ENCODE measurements at places on chromosomes 12 and 14.
A peak's percentile ranks its signal among the peaks of the same experiment; 100 is the strongest.

- DNase-seq = no peak
These were observed 441 bp downstream of the RAB5B start for GRCh38 chr12:55974308-55974730.

- no peak for DNase-seq
These were observed 38.9 kb downstream of the PRORP start for GRCh38 chr14:35161231-35161630.

- DNase-seq = peak; percentile 11
These were observed 211.8 kb downstream of the NEDD1 start for GRCh38 chr12:97118796-97119375.

GRCh38 chr14:58239244-58240195 is 5.1 kb upstream of the PSMA3 start:
- DNase-seq = peak; percentile 87

DNA sequence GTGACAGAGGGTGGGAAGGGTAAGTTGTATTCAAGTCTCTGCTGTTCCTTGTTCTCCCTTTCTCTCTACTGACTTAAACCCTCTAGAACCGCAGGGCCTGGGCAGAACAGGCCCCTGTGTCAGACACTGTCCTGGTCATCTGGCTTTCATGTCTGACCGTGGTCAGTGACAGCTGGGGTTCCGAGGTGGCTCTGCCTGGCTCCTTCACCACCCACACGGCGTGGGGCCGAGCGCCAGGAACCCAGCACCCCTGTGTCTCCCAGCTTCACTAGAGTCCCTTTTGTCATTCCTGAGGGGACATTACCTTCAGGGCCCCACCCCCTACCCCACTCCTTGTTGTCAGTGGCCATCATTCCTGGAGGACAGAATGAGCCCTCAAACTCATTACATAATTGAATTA is 168.9 kb downstream of the ADGRD1 start:
- no peak for DNase-seq

- no peak for DNase-seq
These were observed 214.7 kb upstream of the GARIN2 start for GRCh38 chr14:66974397-66975025.

DNA sequence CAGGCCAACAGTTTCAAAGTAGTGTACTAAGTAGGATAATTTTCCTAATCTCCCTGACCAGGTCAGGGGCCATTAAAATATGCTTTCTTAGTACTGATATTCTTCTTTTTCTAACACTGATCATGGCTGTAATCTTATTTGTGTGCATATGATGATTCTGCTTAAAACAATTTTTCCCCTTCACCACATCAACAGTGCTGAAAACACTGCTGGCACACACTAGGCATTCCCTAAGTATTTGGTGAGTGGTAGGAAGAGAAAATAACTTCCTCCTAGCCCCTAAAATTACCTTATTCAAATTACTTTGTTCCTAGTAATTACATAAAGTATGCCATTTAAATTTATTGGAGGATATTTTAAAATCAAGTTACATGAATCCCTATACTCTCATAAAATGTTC is 49.9 kb upstream of the BBS10 start:
- DNase-seq = no peak

DNA sequence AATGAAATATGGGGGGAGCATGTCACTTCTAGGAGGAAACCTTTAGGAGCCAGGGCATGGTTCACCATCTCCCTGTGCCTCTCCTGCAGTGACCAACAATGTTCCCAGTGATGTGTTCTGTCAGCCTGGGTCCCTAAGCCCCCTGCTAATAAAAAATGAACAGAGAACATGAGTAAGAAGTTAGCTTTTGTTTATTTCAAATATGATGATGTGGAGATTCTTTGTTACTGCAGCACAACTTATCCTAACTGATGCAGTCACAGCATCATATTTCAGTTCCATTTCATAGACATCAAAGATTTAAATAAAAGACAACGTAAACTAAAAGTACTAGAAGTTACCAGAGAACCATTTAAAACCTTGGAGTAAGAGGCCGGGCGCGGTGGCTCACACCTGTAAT is 43.9 kb downstream of the SERPINA3 start:
- DNase-seq = no peak

DNA sequence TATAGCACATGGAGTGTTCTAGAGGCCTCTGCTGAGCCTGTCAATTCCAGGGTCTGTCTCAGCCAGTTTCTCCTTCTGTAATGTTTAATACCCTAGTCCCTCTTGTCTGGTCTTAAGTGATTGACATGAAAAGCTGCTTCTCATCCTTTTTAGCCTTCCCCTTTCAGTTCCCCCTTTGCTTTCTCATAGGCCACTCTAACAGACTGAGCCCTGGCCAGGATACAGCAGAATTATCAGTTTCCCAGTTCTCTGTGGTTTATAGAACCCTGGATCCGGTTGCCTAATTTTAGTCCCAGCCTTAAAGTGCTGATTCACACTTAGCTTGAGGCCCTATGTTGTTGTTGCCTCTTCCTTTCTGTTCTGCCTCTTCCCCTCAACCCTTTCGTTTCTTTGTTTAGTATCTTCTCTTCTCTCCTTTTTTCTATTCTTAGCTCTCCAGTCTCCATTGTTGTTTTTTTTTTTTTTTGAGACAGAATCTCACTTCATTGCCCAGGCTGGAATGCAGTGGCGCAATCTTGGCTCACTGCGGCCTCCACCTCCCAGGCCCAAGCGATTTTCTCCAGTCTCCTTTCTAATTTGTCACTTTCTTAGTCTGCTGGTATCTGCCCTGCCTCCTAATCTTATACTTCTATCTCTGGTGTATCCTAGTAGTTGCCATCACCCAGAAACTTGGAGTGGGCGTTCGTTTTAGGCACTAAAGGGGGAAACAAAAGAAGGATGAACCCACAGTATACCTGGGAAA is 2.9 kb upstream of the BIN2 start:
- no peak for DNase-seq

GRCh38 chr12:52054231-52054832 is 3.1 kb downstream of the NR4A1 start:
- no peak for DNase-seq

- no peak for DNase-seq
These were observed 60.7 kb downstream of the PLCZ1 start for GRCh38 chr12:18676996-18677588.

- no peak for DNase-seq
These were observed 172.2 kb downstream of the PTPRO start for GRCh38 chr12:15494329-15495046.

DNA sequence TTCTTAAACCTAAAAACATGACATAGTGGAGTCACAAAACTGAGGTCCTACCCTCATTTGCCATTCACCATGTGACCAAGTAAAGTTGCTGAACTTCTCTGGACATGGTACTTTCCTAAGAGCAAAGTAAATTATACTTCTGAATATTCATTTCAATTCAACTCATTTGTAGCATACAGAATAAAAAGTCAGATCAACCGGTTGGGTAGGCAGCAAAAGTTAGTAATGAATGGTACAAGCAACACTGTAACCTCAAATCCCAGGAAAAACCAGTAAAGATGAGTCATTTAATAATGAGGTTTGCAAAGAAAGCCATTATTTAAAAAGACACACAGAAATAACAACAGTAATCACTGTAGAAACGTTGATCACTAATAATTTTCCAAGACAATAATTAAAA is 8.7 kb downstream of the POLE2 start:
- DNase-seq = no peak

Data from retina (tissue), 1 donor.